Placental epithelial cell (primary cell): ENCODE measurements at places on chromosomes 11 and 22. TPM values are rescaled to one million over a fixed set of nuclear protein-coding genes. Genes with fewer than 3 reads are reported as not detected.

Gene GLB1L3
- total RNA-seq = not detected in 2 replicates

Gene NEFH
- 0.39 and 0.43 TPM in 2 replicates for total RNA-seq

Gene LDHAL6A
- not detected in 2 replicates for total RNA-seq

Gene HSPB2
- 0.87 TPM in 1 of 2 replicates, not detected in the other for total RNA-seq

Gene SYT9
- 0.39 and 0.43 TPM in 2 replicates for total RNA-seq

Gene IGLL1
- not detected in 2 replicates for total RNA-seq

Gene OR52H1
- total RNA-seq = 0.76 and 0.79 TPM in 2 replicates

Gene KRTAP5-7
- under 0.01 TPM in 1 of 2 replicates, not detected in the other for total RNA-seq

Gene RPS13
- 667 and 970 TPM in 2 replicates for total RNA-seq

Gene FAM227A
- total RNA-seq = 1.2 and 3.1 TPM in 2 replicates

Gene COMMD9
- 39.7 and 63.8 TPM in 2 replicates for total RNA-seq

Gene CD3D
- total RNA-seq = not detected in 2 replicates

Gene TSPAN32
- total RNA-seq = not detected in 2 replicates

Gene PRAME
- not detected in 2 replicates for total RNA-seq

Gene RTN4RL2
- total RNA-seq = 0.22 TPM in 1 of 2 replicates, not detected in the other

Gene TMEM121B
- total RNA-seq = under 0.01 TPM in 1 of 2 replicates, not detected in the other

Gene GLYAT
- 0.65 TPM in 1 of 2 replicates, not detected in the other for total RNA-seq

Gene EHF
- not detected in 2 replicates for total RNA-seq

Gene PUS3
- 11.5 and 18.5 TPM in 2 replicates for total RNA-seq

Gene SCYL1
- 134 and 143 TPM in 2 replicates for total RNA-seq

Gene CD6
- total RNA-seq = 0.65 TPM in 1 of 2 replicates, not detected in the other
